Activated CD4-positive, alpha-beta T cell treated with anti-CD3 and anti-CD28 coated beads, Interleukin-2, Interleukin-4, amounts not matched to agents 100 ng/mL and 50 ng/mL, durations not matched to agents 16 hours and 8 hours (primary cell): ENCODE measurements at places on chromosomes 3 and 15.

DNA sequence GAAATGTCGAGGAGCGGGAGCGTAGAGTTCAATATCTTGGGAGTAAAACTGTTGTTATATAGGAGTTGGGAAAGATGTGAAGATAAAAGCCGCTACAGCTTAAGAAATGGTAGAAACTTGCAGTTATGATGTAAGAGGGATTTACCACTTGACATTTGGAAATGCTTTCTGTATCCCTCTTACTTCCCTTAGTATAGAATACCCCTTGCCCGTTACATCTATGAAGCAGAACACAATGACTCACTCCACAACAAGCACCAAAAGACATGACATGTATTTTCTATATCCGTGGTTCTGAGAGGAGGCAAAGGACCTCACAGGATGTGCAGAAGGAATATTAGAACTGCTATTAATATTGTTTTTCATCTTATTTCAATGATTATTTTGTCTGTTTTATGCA is 254.2 kb upstream of the NR2F2 start:
- no peak for DNase-seq

DNA sequence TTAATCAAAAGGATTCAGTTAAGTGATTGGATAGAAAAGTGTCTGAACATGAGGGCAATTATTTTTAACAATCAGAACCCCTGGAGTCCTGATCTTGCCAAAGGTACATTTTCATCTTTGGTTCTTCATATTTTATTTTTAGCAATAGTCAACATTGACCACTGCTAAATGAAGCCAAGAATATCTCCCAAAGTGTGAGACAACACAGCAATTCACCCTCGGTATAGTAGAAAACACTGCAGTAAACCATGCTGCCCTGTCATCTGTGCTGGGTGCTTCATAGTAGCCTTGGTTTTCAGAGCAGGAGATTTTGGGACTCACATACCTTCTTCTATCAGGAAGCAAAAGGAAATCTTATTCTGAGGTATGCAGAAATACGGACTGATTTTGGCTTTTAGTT is 47.2 kb upstream of the PARL start:
- DNase-seq: no peak

- no peak for DNase-seq
Measured at GRCh38 chr3:50470658-50471057, 32.8 kb downstream of the CACNA2D2 start.

- DNase-seq: no peak
Measured at GRCh38 chr3:165607221-165607620, 230.0 kb downstream of the BCHE start.

DNA sequence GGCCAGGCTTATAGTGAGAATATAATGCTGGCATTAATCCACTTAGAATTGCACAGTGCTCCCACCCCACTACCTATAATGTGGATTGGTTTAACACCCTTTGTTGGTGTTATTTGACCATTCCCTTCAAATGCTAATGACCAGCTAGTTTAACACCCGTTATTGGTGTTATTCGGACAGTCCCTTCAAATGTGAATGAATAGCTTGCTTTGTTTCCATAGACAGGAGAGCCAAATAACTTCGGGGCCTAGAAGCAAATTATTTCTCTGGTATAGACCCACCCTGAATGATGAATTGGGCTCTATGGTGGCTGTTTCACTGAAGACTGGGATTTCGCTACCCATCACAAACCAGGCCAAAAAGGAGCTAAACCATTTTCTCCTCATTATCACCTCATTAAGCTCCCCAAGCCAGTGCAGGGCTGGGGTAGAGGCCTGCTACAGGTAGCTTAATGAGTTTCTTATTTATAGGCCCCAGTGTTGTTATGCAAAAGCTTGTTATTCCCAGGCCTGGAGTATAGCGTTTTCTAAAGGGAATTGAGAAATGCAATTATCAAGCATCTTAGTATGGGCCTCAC is 494.1 kb upstream of the DPH6 start:
- no peak for DNase-seq

DNA sequence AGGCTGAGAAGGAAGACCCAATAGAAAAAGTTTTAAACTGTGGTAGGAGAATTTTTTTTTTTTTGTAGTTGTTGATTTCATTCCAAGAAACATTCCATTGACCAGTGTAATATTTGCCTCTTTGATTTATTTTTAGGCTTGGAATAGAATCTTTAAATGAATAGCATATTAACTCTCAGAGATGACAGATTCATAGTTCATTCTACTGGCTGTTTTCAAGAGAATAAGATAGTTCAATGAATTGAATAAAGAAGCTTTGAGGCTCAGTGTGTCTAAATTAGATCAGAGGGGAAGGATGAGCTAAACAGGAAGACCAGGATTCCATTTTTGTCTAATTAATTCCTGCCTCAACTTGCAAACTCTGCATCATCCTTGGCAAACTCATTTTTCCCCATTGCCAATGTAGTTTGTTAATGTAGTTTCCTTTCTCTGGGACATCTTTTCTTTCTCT is 98.4 kb downstream of the NAALADL2 start:
- DNase-seq: no peak

GRCh38 chr3:17645074-17645698 is 97.2 kb downstream of the TBC1D5 start:
- DNase-seq: no peak

DNA sequence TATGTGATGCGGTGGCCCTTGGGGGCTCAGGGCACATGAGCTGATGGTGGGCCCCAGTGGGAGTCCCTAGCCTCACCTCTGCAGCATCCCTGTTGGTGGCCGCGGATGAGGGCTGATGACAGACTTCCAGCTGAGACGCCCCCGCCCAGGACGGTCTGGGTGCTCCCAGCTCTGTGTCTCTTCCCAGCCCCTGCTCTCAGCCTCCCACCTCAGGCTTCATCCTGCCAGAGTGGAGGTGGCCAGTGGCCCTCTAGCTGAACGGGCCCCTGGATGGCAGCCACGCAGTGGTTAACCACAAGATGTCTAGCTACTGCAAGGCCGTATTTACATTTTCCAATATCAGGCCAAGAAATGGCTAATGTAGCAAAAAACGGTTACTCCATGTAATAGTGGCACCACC is 205.3 kb upstream of the LINGO1 start:
- no peak for DNase-seq

DNA sequence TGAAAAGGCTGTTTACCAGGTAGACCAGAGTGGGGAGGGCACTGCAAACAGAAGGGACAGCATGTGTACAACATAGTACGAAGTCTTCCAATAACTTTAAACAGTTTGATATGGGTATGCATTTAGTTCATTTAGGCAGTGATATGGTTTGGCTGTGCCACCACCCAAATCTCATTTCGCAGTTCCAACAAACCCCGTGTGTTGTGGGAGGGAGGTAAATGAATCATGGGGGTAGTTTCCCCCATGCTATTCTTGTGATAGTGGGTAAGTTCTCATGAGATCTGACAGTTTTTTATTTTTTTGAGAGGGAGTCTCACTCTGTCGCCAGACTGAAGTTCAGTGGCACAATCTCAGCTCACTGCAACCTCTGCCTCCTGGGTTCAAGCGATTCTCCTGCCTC is 7.6 kb upstream of the RAMAC start:
- no peak for DNase-seq

GRCh38 chr3:71708476-71709105 is 16.6 kb downstream of the EIF4E3 start:
- DNase-seq: no peak

GRCh38 chr3:10278501-10278900 is 14.2 kb downstream of the GHRL start:
- no peak for DNase-seq

GRCh38 chr3:144843099-144843498 is 871.5 kb downstream of the DIPK2A start:
- no peak for DNase-seq

DNA sequence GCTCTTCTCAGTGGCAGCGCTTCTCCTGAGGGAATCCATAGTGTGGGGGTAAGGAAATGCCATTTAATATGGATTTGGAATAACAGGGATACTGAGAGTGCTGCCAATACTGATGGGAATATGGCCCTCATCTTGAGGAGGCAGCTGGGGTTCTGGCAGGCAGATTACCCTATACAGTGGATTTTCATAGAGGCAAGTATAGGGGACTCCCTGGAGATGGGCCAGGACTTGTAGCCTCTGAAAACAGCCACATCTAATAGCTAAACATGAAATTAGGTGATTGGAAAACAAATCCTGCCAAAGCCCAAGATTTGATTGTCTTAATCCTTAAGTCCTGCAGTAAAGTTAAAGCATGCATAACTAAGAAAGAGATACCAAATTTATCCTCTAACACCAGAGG is 30.9 kb downstream of the DPH3 start:
- no peak for DNase-seq

GRCh38 chr15:69615736-69616135 is 163.1 kb downstream of the RPLP1 start:
- no peak for DNase-seq

DNA sequence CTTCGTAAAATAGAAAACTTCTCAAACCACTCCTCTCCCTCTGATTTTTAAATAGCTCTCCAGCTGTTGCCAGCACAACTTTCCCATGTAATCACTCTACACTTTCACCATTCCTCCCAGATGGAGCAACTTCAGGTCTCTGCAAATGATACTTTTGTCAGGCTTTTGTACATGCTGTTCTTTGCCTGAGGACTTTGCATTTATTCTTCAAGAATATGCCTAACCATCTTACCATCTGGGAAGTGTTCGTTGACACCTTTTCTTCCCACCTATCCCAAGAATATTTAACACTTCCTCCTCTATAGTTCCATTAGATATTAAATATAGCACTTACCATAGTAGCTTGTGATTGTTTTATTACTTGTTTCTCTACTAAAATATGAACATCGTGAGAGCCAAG is 703.7 kb downstream of the CADM2 start:
- no peak for DNase-seq

GRCh38 chr15:92195241-92195640 is 198.4 kb upstream of the ST8SIA2 start:
- no peak for DNase-seq

DNA sequence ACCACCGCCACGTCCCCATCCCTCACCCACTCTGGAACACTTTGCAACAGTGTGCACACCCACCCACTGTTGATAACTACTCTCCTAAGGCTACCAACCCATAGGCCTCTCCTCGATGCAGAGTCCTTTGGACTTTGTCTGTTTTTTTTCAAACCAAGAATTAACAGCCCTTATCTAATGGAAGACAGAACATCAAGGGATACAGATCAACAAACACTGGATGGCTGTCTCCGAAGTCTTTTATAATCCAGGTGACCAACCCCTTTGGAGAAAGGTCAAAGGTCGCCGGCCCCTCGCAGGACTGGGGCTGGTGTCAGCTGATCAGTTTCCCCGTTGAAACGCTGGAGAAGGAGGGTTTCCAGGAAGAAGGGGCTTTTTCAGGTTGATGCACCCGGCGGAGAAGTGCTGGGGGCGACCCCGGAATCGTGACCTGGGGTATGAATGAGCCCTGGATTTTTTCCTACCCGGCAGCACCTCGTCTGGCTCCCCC is 532 bp downstream of the B4GALT4 start:
- no peak for DNase-seq

GRCh38 chr3:29525254-29525881 is 244.5 kb downstream of the RBMS3 start:
- DNase-seq: no peak

GRCh38 chr15:44136991-44137477 is 58.0 kb downstream of the FRMD5 start:
- no peak for DNase-seq

GRCh38 chr15:48096813-48097212 is 24.0 kb upstream of the SLC24A5 start:
- no peak for DNase-seq

DNA sequence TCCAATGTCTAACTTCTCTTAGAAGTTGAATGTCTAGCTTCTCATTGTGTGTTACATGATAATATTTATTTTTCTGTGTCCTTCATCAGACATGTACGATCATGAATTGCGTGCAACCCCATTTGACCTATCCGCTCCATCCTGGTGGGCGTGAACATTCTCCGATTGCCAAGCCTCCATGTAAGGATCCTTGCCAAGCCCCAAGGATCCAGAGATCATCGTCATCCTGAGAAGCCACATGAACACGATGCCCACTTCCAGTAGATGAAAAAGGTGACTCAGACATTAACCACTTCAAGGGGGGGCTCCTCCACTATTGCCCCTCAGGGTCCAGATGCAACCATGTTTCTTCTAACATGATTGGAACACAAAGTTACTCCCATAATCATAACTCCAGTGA is 25.5 kb upstream of the KNG1 start:
- no peak for DNase-seq

DNA sequence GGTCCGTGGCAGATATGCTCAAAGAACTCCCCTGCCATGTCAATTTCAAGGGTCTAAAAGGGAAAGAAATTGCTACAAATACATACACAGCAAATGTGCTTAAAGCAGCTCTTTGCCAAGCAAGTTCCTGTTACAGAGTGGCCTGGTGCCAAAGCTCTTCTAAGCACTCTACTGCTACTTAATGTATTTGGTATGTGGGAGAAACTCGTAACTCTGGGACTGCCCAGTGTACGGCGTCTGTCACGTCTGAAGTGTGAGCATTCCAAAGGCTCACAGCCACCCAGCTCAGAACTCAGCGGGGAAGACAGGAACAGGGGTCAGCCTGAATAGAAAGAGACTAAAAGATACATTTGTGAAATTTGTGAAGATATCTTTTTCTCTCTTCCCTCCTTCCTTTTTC is 54.6 kb downstream of the RBMS3 start:
- DNase-seq: no peak

- no peak for DNase-seq
Measured at GRCh38 chr3:150545419-150546225, 674 bp downstream of the SERP1 start.

GRCh38 chr3:101646726-101647125 is 30.2 kb downstream of the ZBTB11 start:
- DNase-seq: no peak

- DNase-seq: no peak
Measured at GRCh38 chr3:160098926-160099626, 110.4 kb downstream of the IL12A start.

GRCh38 chr3:10553591-10554235 is 48.3 kb upstream of the ATP2B2 start:
- no peak for DNase-seq

GRCh38 chr3:174822320-174822719 is 36.8 kb upstream of the NAALADL2 start:
- DNase-seq: no peak

DNA sequence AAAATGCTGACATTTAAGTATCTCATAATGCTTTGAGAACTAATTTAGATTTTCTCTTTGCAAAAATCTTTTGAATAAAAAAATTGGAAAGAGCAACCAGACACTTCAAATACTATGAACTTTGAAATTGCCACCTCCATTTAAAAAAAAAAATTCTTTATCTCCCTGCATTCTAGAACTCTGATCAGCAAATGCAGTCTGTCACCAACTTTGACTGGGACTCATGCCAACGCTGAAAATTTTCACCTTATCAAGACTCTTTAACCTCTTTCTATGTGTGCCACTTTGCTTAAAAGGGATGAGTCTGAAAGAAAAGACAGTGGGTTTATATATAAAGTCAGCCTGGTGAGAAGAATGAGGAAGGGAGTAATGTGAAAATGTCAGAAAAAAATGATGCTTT is 191.2 kb upstream of the ARPP21 start:
- no peak for DNase-seq

DNA sequence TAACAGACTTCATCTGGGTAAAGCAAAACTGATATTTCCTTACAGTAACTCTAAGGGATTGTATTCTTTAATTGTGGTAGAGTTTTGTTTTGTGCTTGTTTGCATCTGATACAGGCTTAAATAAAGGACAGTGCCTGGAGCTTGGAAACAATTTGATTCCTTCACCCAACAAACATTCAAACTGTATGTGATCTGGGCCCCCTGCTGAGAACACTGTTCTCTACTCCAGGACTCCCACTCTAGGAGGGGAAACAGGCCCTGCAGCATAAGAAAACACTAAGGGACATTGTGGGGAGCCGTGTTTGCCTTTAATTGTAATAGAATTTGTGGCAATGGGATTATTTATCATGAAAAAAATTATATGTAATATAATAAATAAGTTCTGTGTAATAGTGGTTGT is 56.9 kb downstream of the CTDSPL start:
- DNase-seq: no peak
